ENCODE measurements at places on chromosomes 7 and 10.
A peak's percentile ranks its signal among the peaks of the same experiment; 100 is the strongest.

GRCh38 chr7:131546583-131547141 is 9.8 kb downstream of the PODXL start:
- DNase-seq = no peak

GRCh38 chr10:11746883-11747539 is 4.8 kb downstream of the ECHDC3 start:
- DNase-seq = no peak

GRCh38 chr10:80460399-80461207 is 6.5 kb downstream of the TSPAN14 start:
- peak; percentile 8 for DNase-seq

DNA sequence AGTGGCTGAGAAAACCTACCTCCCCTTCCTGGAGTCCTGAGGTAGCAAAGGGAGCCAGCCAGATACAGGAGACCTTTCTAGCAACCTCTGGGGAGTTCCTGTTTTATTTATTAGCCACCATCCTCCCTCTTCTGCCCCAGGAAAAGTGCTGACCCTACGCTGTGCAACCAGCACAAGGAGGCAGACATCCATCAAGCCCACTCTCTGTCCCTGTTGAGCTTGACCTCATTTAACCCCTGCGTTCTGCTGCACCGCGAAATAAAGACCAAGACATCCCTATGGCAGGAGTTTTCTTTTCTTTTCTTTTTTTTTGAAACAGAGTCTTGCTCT is 25.3 kb upstream of the ANKRD2 start:
- DNase-seq = no peak

GRCh38 chr10:11961771-11962170 is 80.8 kb downstream of the UPF2 start:
- no peak for DNase-seq

GRCh38 chr7:135801877-135802276 is 53.3 kb upstream of the FAM180A start:
- no peak for DNase-seq

DNA sequence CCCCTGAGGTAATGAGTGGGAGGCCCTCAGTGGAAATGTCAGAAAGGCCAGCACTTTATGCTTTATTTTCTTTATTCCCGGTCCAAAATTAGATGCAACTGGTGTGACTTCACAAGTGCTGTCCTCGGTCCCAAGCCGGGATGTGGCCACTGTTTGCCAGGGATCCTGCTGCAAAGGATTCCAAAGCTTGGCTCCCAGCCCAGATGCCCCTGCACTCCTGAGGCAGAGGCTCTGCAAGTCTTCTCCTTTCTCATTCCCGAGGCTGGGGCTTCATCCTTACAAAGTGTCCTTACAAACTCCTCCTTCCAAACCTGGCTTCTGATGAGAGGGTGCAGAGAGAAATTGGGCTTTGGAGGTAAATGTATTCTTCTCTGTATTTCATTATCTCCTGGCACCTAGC is 544.3 kb upstream of the DPP6 start:
- DNase-seq = no peak

- DNase-seq = peak; percentile 98
These were observed 237.2 kb upstream of the KAT6B start for GRCh38 chr10:74589226-74589673.

DNA sequence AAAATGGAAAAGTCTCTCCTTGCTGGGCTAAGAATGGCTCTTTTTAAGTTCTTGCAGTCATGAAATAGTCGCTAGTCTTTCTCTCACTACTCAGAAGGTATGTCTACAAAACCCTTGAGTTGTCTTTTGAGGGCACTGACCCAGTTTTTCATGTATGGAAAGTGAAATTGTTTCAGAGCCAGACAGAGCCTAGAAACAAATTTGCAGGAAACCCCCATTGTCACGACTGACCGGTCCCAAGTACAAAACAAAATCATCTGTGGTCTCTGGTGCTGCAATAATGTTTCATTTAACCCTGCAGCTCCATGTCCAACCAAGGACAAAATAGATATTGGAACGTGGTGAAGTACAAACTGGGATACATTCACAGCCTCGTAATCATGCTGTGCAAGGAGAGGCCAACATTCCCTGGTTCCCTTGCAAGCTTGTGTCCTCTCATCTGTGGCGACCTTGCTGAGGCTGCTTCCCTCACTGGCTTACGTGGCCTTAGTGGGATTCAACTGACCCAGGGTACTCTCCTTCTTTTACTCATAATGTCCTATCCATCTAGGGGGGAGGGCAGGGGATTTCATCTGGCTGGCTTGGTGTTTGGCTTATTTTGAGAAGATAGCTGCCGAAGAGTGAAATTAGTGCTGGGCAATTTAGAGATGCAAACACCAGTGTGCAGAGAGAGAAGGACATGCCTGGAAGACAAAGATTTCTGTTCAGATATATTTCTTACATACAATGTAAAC is 172.5 kb downstream of the IPMK start:
- DNase-seq = no peak

DNA sequence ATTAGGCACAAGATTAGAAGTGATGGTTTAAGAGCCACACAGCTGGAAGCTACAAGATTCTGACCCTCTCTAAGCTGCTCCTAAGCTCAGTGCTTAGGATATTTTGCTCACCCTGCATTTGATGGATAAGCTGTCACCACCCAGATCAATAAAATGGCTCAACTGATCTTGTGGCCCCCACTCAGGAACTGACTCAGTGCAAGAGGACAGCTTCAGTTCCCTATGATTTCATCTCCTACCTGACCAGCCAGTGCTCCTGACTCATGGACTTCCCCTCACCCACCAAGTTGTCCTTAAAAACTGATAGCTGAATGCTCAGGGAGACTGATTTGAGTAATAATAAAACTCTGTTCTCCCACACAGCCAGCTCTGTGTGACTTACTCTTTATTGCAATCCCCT is 833.8 kb downstream of the GRID1 start:
- no peak for DNase-seq

GRCh38 chr10:102702742-102703141 is 11.5 kb downstream of the ARL3 start:
- DNase-seq = no peak

GRCh38 chr10:92493362-92493761 is 80.5 kb downstream of the IDE start:
- DNase-seq = no peak

GRCh38 chr7:66348531-66348930 is 143.4 kb downstream of the TPST1 start:
- DNase-seq = no peak

DNA sequence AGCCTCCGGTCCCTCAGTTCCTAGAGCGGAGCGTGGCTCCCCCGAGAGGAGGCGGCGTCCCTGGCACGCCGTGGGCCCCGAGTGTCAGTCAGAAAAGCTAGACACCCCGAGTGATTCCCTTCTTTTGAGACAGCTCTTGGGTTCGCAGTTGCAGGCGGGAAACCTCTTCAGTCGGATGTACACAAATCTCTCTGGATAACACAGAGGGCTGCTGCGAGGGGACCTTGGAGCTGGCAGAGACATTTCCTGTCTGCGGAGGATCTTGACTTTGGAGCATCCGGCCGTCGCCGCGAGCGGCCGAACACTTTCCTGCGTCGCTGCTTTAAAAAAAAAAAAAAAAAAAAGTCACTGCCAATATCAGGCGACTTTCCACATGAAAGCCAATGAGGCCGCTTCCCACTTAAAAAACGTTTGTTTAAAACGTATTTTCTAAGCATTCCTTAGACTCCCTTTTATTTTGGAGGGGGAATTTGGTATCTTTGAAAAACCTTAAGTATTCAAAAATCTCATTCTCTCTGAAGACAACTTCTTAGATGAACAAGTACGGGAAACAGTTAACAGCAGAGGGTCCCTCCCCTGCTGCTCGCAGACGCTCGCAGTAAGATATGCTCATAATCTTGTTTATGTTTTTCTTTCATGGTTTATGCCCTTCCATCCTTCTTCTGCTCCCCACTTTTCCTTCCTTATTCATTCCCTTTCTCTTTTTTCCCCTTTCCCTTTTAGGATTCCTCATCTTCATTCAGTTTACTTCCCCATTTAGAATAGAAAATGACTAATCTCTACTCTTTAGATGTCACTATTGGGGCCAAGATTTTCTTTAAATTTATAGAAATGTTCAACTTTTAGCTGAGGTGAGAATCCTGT is 10.0 kb downstream of the HHEX start:
- DNase-seq = no peak

DNA sequence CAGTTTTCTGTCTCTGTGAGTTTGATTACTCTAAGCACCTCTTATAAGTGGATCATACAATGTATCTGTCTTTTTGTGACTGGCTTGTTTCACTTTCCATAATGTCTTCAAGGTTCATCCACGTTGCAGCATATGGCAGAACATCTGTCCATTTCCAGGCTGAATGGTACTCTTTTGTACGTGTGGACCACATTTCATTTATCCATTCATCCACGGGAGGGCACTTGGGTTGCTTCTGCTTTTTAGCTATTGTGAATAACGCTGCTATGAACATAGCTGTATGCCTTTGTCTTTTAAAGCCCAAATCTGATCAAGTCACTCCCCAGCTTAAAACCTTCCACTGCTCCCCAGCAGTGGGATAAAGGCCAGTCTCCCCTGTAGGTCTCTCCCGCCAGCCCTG is 31.5 kb downstream of the EGFR start:
- DNase-seq = no peak

DNA sequence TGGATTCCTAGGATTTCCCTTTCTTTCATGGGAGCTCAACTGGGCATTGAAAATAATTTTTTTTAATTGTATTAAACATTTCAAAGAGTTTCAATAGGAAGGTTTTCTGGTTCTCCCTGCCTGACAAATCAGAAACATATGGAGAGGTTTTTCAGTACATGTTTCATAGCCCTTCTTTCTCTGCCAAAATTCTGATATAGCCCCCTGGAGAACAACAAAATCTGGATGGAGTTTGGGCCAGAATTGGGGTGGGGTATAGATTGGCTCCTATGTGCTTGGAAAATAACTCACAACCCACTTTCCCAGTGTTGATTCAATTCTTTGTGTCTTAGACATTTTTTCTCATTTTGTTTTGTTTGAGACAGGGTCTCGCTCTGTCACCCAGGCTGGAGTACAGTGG is 24.6 kb upstream of the EIF4H start:
- DNase-seq = no peak

DNA sequence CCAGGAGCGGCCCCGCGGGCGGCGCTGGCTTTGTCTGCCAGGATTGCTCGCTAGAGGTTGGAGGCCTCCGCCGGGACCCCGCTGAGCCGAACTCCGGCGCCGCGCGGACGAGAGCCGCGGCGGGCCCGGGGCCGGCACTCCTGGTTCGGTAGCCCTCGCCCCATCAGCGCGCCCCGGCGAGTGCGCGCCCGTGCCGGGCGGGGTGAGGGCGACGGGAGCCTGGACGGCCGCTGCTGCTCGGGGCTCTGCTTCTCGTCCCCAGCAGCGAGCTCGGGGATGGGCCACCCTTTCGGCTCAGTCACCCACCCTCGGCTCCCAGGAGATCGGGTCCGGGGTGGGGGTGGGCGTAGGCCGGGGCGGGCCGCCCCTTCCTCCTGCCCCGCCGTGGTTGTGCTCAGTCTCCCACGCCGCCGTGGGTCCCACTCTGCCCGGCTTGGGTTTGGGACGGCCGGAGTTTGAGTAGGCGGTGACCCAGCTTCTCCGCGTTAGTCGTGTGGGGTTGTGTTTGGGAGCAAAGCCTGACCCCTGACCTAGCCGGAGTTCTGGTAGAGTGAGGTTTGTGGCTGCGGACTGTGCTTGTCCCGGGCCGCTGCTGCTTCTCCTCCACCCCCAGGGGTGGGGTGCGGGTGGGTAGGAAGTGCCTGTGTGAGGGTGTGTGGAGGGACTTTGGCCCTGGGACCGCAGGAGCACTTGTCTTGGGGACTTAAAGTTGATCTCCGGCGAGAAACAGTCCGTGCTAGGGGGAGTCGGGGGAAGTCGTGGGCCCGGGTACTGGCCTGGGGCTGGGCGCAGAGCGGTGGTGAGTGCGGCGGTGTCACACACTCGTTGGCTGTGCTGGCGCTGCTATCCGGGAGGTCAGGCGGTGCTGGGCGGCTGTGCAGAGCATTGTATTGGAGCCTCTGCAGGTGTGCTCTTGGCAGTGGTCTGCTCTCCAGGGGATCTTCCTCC is 677 bp downstream of the TSPAN14 start:
- DNase-seq = no peak

GRCh38 chr7:90686146-90686545 is 90.0 kb downstream of the CDK14 start:
- DNase-seq = no peak

- no peak for DNase-seq
These were observed 115.0 kb upstream of the TCERG1L start for GRCh38 chr10:131426534-131426898.

- DNase-seq = no peak
These were observed 78.8 kb upstream of the GSDME start for GRCh38 chr7:24836084-24836483.

GRCh38 chr10:46308666-46309450 is 22.1 kb downstream of the ANTXRL start:
- DNase-seq = no peak

- no peak for DNase-seq
These were observed 70.5 kb upstream of the ADGRA1 start for GRCh38 chr10:133017203-133017601.

- DNase-seq = no peak
These were observed 2.0 kb downstream of the SAMD9 start for GRCh38 chr7:93115796-93116195.

GRCh38 chr10:132560241-132560731 is 22.7 kb downstream of the INPP5A start:
- no peak for DNase-seq

DNA sequence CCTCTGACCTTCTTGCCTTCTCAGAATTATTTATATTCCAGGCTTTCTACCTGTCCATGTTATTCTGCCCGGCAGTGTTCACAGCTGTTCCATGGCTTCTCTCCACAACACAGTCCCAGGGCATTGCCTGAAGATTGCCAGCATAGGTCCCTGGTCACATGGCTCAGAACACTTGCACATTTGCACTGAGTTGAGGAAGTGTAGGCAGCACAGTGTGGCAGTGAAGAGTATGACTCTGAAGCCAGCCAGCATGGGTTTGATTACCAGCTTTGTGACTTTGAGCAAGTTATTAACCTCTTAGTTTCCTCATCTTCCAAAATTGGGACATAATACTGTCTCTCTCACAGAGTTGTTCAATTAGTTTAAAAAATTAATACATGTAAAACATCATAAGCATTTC is 73.2 kb upstream of the NEUROD6 start:
- no peak for DNase-seq

GRCh38 chr7:80511964-80512363 is at the start of gene GNAT3:
Gene GNAT3, minus strand, starts transcription at chr7:80512064. Its CDS starts 138 bp downstream, at chr7:80511926.
- peak; percentile 67 for DNase-seq

GRCh38 chr10:109773288-109774120 is 149.8 kb downstream of the XPNPEP1 start:
- no peak for DNase-seq

GRCh38 chr10:102291221-102291905 is 46.0 kb downstream of the GBF1 start:
- DNase-seq = no peak

- DNase-seq = no peak
These were observed 621.9 kb downstream of the ACTR3B start for GRCh38 chr7:153381275-153382040.

- peak; percentile 44 for DNase-seq
These were observed 87.8 kb downstream of the BTRC start for GRCh38 chr10:101441541-101442455.

GRCh38 chr7:151904270-151904669 is 27.4 kb upstream of the PRKAG2 start:
- no peak for DNase-seq
